ENCODE measurements at places on chromosomes 3 and 15.

- no peak for DNase-seq
Measured at GRCh38 chr3:158709666-158710083, 22.6 kb downstream of the RARRES1 start.

- no peak for DNase-seq
Measured at GRCh38 chr3:150225986-150226385, 182.1 kb upstream of the TSC22D2 start.

DNA sequence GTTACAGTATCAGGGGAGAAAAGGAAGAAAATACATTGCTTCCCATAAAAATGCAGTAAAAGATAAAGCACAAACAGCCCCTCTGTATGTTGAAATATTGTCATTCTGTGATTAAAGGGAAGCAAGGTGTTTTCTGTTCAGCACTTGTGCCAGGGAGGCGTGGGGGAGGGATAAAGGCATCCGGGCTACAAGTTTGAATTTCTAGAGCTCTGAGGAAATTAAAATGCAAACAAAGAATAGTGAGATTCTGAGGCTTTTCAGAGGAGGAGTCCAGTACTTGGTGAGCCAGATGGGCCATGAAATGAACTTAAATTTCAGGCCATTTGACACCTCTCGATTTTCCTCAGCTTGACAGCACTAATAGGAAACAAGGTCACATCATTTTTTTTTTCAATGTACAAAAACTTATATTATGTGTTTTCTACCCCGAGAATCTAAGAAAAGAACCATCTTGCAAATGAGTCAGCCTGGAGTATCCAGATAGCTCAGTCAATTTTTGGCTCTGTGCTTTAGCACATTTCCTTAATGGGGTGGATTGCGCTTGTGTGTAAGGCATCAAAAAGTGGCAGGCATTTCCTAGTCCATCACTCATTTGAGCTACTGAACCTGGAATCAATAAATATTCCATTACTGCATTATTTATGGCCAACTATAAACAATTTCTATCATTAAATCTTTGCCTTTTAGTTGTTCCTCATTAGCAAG, 640.8 kb upstream of the TBL1XR1 start:
- no peak for DNase-seq

DNA sequence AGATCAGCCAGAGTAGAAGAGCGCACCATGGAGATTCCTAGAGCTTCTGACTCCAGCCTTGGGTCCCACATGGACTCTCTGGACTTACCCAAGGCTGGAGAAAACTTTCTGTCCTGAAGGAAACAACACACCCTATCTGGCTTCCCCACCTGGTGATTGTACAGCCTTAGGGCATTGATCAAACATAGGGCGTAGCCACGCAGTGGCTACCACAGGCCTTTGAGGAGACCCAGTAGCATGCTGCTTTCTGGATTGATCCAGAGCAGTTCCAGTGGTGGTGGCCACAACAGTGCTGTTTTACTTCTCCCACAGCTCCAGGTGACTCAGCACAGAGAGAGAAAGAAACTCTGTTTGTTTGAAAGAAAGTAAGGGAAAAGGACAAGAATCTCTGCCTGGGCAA, 23.5 kb downstream of the PYDC2 start:
- DNase-seq: no peak

DNA sequence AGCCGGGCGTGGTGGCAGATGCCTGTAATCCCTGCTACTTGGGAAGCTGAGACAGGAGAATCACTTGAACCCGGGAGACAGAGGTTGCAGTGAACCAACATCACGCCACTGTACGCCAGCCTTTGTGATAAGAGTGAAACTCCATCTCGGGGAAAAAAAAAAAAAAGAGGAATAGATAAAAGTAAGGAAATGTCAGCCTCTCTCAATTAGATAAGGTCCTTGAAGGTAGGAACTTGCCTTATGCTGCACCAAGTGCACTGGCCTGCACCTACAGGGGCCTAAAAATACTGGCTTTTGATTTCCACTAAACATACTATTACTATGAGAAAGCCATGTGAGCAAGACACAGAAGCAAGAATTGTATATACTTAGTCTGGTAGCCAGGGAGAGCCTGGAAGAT, 7.1 kb downstream of the RAF1 start:
- no peak for DNase-seq

DNA sequence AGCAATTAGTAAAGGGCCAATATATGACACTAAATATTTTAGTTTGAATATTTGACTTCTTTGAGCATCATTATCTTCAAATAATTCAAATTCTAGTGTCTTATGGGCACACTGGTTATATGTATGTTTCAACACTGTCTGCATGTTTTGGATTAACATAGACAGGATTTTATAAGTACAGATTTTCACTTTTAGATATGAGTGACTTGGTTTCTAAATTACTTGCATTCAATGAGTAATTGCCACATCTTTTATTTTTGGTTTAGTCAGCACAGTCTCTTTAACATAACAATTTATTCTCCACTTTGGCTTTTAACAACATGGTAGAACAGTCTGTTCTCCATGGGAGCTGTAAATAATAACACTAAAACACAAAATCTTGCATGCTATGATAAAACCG, 674.8 kb downstream of the TBL1XR1 start:
- DNase-seq: no peak

DNA sequence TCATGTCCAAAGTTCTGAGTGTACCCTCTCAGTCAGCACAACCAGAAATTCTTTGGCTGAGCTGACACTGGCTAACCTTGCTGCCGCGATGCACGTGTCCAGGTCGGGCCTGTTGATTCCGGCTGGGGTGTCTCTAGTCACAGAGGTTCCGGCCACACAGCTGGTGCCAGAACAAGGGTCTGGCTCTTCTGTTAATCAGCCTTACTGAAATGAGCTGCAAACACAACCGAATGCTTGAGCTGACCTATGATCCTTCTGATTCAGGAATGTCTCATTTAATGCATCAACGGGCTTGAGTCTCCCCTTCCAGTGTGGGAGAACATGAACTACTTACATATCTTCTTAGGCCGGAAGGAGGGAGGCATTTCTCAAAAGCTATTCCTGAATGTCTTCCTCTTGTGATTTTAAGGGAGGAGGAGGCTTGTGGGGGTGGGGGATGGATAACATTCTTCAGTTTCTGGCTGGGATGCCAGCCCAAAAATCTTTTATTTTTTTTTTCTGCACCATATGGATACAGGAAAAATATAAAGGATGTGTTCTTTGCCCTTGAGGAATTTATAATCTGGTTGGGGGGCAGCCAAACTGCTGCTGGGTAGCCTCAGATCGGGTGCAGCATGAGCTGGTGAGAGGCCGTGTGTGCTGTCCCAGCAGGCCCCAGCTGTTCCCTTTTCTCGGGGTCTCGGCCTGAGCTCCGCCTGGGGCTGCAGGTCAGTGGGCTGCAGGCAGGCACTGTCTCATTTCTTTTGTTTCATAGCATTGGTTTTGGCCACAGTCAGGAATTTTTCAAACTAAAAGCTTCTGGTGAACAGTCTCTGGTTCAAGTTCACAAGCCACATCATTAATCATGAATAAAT, 319.1 kb upstream of the TBL1XR1 start:
- DNase-seq: no peak

- DNase-seq: no peak
Measured at GRCh38 chr3:64490180-64490724, 197.5 kb downstream of the ADAMTS9 start.

- no peak for DNase-seq
Measured at GRCh38 chr15:95192923-95193322, 961.6 kb downstream of the MCTP2 start.

DNA sequence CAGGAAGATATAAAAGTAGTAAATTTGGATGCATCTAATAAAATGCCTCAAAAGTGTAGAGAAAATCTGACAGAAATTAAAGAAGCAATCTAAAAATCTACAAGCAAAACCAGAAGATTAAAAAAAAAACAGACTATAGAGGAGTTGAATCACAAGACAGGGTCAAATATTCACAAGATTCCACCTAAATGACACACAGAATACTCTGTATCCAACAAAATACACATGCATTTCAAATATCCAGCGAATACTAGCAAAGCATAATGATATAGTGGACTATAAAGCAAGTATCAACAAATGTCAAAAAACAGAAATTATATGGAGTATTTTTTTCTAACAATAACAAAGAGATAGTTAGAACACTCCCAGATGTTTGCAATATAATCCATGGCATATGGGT, 20.5 kb upstream of the ACTC1 start:
- no peak for DNase-seq

DNA sequence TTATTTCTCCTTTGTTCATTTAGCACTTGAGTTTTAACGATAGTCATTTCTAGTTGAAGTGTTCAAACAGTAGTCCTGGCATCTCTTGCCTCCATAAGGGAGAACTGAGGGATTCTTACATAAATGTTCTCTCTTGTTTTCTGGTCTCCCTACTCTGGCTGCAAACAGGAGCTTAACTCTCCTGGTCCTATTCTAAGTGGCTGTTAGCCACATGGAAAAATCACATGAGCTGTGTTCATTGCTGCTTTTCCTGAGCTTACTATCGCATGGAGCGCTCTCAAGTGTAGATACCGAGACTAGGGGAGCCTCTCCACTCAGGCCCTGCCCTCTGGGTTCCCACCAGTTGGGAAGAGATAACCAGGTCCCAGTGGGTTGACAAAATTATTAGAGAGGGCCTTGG, 403.1 kb upstream of the TPM1 start:
- no peak for DNase-seq

DNA sequence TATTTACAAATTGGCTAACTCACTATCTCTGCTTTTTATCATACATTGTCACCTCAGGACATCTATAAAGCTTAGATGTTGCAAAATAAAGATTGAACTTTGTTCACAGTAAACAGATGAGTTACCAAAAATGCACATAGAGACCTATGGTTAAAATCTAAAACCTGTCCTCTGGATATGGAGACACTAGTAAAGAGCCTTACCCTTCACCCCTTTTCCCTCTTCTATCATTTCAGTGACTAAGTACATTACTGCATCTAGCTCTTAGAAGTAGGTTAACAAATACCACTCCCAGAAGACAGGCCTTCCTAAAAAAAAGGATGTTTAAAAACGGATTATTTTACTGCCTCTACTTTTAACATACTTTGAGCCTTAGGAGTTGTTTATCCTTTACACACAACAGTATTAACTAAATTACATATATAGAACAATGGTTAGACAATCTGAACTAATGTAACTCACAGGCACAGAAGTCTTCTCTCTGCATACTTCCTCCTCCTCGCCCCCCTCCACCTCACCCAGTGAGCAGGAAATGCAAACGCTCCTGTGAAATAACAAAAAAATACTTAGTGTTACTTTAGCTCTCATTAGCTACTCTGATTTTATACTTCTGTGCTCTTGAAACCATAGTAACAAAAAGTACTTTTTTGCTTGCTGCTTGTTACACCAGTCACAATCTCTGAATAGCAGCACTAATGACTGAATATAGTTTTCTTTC, 23.3 kb downstream of the IREB2 start:
- no peak for DNase-seq

DNA sequence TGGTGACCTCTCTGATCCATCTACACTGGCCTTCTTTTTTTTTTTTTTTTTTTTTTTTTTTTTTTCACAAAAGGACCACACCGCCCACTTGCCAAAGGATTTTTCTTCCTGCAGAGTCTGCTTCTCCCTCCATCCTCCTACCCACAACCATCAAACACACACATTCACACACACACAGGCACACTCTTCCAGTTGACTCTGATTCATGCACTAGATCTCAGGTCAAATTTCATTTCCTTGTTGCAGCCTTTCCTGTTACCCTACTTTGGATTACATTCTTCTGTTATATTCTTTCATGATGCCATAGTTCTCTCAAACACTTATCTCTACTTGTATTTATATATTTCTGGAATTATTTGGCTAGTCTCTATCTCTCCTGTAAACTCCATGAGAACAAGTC, 133.9 kb downstream of the STAC start:
- no peak for DNase-seq

GRCh38 chr3:52108302-52109232, 45.7 kb downstream of the POC1A start:
- no peak for DNase-seq
